Nucleus accumbens (tissue), 56 donors: ENCODE measurements at places on chromosomes 7 and 10.

GRCh38 chr10:97408496-97408992 lies 7.4 kb upstream of the RRP12 start:
- no peak for DNase-seq

GRCh38 chr10:98852686-98853085 lies 383.0 kb downstream of the HPSE2 start:
- DNase-seq, result no peak

GRCh38 chr10:74056050-74056818 lies 58.3 kb downstream of the VCL start:
- DNase-seq, result no peak

DNA sequence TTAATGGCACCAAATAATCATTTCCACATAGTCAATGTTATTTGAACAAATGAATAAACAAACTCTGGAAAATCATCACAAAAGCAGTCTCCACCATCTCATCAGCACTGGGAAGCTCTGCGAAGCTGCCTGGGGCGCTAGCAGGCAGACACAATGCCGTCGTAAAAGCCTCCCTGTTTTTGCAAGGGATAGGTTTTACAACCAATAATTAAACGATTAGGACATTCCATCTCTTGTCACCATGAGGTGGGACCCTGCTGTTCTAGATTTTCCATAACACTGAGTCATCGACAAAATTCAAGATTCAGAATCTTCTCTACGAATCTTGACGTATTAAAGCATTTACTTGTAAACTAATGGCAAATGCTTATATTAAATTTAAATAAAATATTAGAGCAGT lies 172.8 kb upstream of the AKR1E2 start:
- no peak for DNase-seq

- DNase-seq, result no peak
Measured at GRCh38 chr7:84857336-84857735, 329.5 kb downstream of the SEMA3D start.
